Stimulated activated CD4-positive, alpha-beta T cell treated with anti-CD3 and anti-CD28 coated beads, Interleukin-1b, Interleukin-23, amount 100 ng/mL, for 1 hour (primary cell): ENCODE measurements at places on chromosomes 1 and 21.

- no peak for DNase-seq
These were observed 5.6 kb downstream of the CAMK2N1 start for GRCh38 chr1:20480243-20480944.

GRCh38 chr1:89871768-89872473 is 51.1 kb downstream of the LRRC8D start:
- no peak for DNase-seq

GRCh38 chr21:26939601-26940111 is 27.2 kb downstream of the ADAMTS5 start:
- no peak for DNase-seq

DNA sequence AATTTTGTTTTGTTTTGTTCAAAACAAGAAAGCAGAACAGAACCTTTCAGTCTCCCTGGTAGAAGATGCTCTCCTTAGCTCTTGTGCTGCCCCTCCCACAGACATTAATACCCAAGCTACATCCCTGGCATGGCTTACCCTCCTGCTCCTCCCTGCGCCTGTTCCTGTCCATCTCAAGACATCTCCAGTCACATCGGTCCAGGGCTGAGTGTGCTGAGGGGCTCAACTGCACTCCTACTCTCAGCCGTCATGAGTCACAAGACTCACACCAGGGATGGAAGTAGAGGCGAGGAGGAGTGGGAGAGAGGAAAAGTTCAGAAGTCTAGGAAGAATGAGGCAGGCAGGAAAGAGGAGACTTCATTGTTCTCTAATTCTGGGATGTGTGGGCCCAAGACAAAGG is 9.2 kb upstream of the TACSTD2 start:
- DNase-seq, result no peak

DNA sequence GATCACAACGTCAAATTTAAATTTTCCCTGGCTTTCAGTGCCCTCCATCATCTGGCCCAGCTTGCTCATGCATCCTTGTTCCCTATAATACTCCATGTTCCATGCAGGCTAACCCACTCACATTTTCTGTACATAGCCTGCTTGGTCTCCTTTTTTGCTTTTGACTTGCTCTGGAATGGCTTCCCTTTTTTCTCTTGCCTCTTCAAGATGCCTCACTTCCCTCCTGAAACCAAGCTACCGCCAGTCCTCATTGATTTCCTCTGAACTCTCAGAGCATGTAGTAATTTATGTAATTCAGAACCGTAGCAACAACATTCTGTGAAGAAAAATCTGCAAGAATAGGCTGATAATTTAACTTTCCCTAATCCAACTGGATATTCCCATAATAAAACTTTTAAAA is 10.3 kb downstream of the CAP1 start:
- DNase-seq, result no peak

DNA sequence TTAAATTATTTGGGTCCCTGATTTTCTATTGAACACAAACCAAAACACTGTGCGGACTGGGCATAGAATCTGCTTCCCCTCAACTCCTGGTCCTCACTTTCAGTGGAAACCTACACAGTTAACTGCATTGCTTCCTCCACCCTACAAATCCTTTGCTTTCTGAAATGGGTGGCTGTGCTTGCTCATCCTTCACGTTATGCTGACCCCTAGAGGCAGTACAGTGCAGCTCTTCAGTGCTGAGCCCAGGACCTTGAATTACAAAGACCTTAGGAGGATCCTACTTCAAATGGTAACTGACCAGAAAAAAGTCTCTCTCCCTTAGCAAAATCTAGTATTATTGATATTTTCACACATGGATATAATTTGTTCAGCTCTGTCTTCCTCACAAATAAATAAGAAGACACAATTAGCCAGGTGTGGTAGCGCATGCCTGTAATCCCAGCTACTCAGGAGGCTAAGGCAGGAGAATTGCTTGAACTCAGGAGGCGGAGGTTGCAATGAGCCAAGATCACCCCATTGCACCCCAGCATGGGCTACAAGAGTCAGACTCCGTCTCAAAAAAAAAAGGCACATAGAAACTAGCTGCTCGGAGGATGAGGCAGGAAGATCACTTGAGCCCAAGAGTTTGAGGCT is 63.4 kb upstream of the L1TD1 start:
- DNase-seq, result no peak

DNA sequence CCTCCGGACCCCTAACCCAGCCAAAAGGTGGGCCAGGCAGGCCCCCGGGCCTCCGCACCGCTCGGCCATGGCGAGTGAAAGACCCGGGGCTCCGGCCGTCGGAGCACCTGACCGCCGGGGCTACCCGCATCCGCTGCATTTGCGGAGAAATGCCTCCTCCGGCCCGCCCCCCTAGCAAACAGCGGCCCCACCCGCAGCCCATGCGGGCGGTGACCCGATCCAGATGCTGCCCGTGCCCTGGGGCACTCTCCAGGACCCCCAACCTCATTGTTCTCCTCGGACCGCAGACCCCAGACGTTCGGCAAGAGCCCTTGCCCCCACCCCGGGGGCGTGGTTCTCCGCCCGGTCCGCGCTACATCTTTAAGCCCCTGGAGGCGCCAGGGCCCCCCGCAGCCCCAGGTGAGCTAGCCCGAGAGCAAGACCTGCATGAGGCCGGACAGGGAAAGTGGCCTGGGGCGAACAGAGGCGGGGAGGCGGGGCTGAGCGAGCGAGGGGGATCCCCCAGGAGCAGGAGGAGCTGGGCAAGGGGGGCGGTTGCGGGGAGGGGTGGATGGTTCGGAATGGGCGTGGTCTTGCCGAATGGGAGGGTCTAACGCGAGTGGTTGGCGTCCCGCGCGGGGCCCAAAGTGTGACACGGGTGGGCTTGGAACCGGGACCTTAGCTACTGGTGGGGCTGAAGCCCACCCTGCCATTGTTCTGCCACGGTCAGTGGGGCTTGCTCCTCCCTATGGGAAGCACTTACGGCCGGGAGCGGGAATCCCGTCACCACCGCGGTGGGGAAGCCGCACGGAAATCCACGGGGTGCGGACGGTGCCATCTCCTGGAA is 6.3 kb upstream of the CRYBG2 start:
- peak; percentile 33 for DNase-seq

DNA sequence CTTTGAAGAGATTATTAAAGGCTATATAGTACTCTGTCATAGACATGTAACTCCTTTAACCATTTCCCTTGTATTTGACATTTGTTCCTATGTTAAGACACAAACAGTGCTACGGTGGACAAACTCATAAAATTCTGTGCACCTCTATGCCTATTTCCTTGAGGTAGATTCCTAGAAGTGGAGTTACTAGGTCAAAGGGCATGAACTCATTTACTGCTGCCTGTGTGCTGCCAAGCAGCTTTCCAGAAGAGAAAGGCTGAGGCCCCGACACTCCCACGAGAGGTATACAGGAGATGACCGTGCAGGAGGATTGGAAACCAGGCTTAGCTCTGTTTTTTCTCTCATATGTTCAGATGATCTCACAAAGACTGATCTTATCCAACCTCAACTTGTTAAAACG is 34.4 kb upstream of the TENT5C start:
- no peak for DNase-seq

- no peak for DNase-seq
These were observed 27.8 kb downstream of the ZNF362 start for GRCh38 chr1:33284049-33284448.

- no peak for DNase-seq
These were observed 14.8 kb downstream of the MFSD2A start for GRCh38 chr1:39969531-39970270.

- DNase-seq, result no peak
These were observed 57.1 kb downstream of the ZNF684 start for GRCh38 chr1:40588586-40588985.

GRCh38 chr1:96060621-96061020 is 661.0 kb upstream of the PTBP2 start:
- DNase-seq, result no peak

- no peak for DNase-seq
These were observed 271.3 kb upstream of the PRMT6 start for GRCh38 chr1:106785176-106785575.

DNA sequence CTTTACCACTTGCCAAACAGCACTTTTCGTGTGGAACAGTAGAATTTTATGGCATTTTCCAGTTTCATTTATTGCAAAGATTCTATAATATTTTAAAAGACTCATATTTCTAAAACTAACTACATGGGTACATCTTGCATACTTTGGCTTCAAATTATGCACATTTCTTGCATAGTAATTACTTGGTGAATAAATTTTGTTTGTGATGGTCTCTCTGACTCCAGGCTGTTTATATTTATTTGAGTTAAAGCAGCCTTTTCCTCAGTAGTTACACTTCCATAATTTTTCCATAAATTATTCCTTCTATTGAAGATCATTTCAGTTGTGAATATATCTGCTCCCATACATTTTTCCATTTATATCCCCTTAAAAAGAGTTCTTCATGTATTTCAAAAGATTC is 6.9 kb upstream of the NHLH2 start:
- no peak for DNase-seq

DNA sequence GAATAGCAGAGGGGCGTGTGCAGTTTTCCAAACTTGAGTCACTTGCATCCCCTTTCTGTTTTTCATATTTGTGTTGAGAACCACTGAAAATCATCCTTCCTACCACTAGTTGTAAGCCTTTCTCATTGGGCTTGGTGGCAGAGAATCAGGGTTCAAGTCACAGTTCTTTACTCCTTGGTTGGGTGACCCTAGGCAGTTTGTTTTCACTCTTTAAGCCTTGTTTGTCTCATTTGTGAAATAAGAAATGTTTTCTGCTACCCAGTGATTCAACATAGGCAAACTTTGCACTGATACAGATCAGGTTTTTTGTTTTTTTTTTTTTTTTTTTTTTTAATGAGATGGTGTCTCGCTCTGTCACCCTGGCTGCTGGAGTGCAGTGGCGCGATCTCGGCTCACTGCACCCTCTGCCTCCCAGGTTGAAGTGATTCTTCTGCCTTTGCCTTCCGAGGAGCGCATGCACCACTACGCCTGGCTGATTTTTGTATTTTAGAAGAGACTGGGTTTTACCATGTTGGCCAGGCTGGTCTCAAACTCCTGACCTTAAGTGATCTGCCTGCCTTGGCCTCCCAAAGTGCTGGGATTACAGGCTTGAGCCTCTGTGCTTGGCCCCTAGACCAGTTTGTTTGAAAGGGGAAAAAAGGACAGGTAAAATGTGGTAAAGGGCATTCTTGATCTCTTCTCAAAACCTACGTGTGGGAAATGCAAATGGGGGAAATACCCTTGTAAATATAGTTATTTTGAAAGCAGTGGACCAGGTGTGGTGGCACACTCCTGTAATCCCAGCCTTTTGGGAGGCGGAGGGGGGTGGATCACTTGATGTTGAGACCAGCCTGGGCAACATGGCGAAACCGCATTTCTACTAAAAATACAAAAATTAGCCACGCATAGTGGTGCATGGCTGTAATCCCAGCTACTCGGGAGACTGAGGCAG is 3.2 kb downstream of the CLIC4 start:
- no peak for DNase-seq
